ENCODE measurements at places on chromosomes 16 and 17.

GRCh38 chr16:81061871-81062608 lies 15.0 kb downstream of the C16orf46 start:
- no peak for DNase-seq

DNA sequence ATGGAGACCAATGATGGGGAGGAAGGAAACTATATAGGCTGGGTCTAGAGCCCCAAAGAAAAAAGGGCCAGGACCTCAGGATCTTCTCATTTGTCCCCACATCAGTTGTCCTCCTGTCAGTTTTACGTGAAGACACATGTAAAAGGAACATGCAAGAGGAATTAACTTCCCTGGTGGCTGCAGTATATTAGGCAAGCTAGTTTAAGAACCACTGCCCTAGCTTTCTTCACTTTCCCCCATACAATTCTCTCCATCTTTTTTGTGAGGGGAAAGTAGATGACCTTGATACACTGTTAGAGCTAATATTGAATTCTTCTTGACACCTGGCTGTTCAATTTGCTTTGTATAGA lies 2.3 kb downstream of the MAP3K3 start:
- DNase-seq = no peak

- no peak for DNase-seq
Observed at GRCh38 chr17:63378411-63379375, 67.4 kb downstream of the CYB561 start.

- DNase-seq = no peak
Observed at GRCh38 chr16:11400076-11400475, 54.8 kb downstream of the RMI2 start.

GRCh38 chr16:66289986-66290385 lies 76.5 kb upstream of the CDH5 start:
- DNase-seq = no peak

Data from activated T-helper 1 cell treated with Interleukin-2 at 50 U/mL for 16 hours (primary cell).